ENCODE measurements at places on chromosomes 16 and 17.
A peak's percentile ranks its signal among the peaks of the same experiment; 100 is the strongest.

DNA sequence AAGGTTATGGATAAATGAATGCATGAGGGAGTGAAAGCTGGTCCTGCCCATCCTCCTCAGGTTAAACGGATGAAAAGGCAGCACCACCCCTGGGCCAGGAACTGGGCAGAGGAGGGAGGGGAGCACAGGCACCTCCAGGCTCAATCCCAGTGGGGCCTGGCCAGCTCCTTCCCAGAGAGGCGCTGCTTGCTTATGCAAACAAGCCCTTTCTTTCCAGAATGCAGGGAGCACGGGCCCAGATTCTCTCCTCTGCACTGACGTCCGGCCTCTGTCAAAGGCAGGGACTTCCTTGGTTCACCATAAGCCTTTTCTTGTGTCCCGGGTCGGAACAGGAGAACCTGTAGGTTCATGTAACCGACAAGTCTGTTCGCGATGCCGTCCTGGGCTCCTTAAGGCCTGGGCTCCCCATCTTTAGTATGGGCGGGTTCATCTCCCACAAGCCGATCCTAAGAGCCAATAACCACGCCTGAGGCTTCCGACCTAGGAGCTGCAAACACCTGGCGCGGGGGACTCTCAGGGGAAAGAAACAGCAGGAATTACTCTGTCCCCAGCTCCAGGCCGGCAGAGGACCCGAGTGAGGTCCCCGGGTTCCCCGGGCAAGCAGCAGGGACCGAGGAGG lies 16.3 kb downstream of the ENPP7 start:
- no peak for DNase-seq

DNA sequence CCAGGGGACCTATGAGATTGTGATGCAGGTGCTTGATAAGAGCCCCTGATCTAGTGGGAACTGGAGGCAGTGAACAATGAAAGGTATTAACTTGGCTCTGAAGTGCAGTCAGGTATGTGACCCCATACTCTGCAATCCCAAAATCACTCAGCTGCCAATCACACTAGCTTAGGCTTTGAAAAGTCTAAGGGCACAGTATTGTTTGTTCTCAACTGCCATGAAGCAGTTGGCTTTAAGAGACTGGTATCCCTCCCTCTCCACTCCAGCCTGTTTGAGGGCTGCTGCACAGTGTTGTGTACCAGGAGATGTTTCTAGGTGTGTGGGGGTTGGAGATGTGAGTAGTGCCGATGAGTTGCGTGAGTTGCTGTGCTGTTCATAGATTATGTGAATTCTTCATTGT lies 2.4 kb downstream of the YPEL2 start:
- DNase-seq: no peak

- DNase-seq: no peak
Observed at GRCh38 chr17:80947200-80947940, 44.3 kb upstream of the CHMP6 start.

GRCh38 chr17:79658811-79659207 lies 48.0 kb upstream of the RBFOX3 start:
- DNase-seq: no peak

GRCh38 chr16:50153596-50154419 lies 702 bp downstream of the TENT4B start:
- DNase-seq: peak; percentile 15

DNA sequence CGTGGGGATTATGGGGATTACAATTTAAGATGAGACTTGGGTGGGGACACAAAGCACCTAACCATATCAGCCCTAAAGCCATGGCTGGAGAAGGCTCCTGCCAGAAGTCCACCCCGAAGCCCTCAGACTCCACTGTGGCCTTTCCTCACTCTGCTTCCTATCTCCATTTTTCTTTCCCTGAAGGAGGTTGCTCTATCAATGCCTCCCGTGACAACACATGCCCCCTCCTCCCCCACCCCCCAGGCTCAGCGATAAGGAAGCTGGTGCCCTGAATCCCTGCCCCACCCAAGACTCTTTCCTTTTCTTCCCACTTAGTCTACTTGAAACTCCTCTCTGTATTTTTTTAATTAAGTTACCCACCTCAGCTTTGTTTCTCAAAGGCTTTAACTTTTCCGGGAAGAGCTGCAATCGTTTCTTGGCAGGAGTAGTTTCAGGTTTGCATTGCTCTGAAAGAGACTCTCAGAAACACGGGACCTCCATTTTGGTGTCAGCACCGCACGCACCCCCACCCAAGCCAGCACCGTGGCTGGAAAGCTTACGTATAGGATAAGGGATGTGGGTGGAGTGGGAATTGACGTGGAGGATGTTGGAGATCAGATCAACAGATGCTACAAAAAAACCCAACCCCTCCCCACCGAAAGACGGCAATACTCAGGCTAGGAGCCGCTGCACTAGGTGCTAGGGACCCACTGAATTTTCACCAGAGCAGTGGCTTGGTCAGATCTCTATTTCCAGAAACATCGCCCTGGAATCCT lies 15.2 kb upstream of the CA4 start:
- peak; percentile 18 for DNase-seq

GRCh38 chr17:8619294-8619693 lies 11.2 kb downstream of the MYH10 start:
- DNase-seq: no peak

DNA sequence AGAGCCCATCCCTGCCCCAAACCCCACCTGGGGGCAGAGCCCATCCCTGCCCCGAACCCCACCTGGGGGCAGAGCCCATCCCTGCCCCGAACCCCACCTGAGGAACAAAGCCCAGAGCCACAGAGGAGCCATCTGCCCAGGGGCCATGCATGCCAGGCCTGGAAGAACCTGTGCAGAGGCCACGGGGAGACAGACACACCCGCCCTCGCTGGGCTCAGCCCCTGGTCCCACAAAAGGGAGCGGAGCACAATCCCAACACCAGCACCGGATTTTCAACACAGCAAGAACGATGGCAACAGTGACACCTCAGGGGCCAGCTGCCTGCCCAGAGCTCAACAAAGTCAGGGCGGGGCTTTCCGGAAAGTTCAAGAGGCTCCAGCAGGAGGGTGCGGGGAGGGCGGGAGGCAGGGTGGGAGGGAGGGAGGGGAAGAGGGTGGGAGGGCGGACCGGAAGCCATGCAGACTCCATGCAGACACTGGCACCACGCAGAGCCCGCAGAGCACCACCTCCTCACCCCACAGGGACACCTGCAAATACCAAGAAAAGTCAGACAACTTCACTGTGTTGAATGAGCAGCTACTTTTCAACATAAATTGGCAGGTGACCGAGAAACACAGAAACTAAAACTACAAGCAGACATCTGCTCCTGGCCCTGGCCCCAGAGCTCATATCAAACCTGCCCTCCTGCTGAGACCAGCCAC lies 27.9 kb upstream of the C16orf95 start:
- DNase-seq: no peak

GRCh38 chr16:73036074-73036826 lies 11.7 kb downstream of the ZFHX3 start:
- no peak for DNase-seq

DNA sequence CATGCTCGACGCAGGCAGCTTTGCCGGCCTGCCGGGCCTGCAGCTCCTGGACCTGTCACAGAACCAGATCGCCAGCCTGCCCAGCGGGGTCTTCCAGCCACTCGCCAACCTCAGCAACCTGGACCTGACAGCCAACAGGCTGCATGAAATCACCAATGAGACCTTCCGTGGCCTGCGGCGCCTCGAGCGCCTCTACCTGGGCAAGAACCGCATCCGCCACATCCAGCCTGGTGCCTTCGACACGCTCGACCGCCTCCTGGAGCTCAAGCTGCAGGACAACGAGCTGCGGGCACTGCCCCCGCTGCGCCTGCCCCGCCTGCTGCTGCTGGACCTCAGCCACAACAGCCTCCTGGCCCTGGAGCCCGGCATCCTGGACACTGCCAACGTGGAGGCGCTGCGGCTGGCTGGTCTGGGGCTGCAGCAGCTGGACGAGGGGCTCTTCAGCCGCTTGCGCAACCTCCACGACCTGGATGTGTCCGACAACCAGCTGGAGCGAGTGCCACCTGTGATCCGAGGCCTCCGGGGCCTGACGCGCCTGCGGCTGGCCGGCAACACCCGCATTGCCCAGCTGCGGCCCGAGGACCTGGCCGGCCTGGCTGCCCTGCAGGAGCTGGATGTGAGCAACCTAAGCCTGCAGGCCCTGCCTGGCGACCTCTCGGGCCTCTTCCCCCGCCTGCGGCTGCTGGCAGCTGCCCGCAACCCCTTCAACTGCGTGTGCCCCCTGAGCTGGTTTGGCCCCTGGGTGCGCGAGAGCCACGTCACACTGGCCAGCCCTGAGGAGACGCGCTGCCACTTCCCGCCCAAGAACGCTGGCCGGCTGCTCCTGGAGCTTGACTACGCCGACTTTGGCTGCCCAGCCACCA lies 9.7 kb downstream of the VASN start:
- no peak for DNase-seq

DNA sequence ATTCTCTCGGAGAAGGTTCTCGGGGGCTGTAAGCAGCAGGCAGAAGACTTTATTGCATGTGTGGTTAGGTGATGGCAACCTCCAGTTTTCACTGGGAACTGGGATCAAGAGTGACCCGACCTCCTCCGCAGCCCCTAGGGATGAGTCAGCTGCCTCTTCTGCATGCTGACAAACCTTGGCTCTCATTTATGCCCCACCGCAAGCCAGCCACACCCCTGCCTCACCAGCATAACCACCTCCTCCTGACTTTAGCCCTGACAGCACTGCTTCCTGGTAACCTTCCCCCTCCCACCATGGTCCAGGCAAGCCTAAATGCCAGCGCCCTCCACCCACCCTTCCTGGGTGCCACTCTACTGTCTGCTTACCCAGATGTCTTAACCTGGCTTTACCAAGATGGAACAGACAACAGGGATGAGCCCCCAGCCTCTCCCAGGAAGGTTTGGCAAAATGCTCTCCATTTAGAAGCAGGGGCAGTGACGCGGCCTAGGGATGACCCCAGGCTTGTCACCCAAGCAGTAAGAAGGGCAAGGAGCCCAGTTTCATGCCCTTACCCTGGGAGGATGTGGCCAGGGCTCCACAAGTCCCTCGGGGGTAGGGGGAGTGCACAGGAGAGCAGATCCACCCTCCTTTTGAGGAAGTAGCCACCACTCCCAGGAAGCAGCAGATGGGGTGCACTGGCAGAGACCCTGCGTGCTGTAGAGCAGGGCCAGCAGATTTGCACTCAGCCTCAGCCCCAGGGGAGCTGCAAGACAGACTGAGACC lies 73.5 kb downstream of the GOSR1 start:
- DNase-seq: peak; percentile 96

DNA sequence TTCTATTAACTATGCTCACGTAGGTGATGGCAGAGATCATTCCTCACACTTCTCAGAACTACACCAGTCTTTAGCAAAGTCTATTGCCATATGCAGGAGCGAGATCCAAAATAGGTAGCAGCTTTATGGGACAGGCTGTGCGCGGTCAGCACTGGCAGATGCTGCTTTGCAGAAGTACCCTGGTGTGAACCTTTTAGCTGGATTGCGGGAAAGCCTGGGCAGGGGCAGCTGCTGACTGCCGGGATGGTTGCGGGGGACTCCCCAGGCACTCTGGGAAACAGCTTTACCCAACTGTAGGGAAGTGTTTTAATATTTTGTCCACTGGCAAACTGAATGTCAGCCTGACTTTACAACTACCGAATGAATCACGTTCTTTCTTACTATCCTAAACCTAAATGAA lies 251.3 kb downstream of the HS3ST3A1 start:
- no peak for DNase-seq

DNA sequence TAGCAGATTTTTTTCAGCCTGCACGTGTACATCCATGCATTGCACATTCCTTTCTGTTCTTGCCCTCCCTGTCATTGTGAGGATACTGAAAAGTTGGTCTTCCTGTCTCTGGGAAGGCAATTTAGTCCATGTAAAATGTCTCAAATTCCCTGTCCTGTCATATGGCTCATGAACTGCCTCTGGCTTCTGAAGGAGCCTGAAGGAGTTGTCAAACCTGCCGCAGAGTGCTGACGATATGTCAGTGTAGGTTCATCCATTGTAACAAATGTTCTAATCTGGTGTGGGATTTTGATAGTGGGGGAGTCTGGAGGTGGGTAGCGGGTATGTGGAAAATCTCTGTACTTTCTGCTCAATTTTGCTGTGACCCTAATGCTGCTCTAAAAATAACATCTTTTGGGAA lies 59.6 kb downstream of the YPEL2 start:
- DNase-seq: no peak

DNA sequence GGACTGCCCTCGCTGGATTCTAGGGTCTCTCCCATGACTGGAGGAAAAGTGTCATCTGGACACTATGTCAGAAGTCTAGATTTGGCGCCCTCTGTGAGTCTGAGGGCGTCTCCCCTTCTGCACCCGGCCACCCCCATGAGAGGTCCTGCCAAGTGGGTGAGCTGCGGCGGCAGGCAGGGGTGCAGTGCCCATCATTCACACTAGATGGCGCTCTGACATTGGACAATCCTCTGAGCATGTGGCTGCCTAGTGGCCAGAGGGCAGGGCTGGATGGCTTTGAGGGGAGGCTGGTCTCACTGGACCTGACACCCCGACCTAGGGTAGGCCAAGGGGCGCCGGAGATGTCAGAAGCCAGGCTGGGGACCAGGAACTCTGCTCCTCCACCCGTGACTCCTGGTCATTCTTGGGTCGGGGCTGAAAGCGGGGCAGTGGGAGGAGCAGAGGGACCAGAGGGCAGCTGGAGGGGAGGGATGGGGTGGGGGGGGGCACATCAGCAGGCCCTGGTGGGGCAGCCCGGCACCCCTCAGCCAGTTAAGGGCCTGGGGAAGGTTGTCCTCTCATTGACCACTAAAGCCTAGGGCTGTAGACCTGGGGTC lies 28.0 kb downstream of the MRM1 start:
- DNase-seq: peak; percentile 52

DNA sequence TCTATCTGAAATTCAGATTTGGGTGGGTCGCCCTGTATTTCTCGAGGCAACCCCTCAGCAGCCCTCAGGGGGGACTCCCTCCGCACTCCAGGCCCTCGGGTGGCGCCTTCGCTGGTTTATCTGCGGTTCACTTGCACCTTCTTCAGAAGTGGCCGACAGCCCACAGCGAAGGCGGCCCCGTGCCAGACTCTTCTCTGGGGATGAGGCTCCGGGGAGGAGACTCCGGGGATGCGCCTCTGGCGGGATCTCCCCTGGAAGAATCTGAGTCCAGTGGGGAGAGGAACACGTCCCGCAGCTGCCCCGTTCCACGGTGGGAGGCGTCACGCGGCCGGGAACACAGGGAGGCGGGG lies 63.9 kb upstream of the DNAJA2 start:
- no peak for DNase-seq

DNA sequence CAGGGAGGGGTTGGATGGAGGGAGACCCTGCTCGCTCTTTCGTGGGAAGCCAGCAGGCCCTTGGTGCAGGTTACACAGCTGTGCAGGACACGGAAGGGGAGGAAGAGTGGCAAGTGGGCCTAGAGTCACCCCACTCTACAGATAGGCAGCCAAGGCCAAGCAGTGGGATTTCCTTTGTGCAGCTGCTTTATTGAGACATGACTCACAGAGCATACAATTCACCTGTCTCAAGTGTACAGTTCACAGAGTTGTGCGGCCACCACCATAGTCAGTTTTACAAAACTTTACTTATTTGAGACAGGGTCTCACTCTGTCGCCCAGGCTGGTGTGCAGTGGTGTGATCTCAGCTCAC lies 91.2 kb upstream of the CIBAR2 start:
- DNase-seq: no peak

- no peak for DNase-seq
Observed at GRCh38 chr16:59242556-59242955, 508.4 kb upstream of the GOT2 start.

All from MV-4-11 (cell line).